ENCODE measurements at places on chromosomes 2 and 18.

DNA sequence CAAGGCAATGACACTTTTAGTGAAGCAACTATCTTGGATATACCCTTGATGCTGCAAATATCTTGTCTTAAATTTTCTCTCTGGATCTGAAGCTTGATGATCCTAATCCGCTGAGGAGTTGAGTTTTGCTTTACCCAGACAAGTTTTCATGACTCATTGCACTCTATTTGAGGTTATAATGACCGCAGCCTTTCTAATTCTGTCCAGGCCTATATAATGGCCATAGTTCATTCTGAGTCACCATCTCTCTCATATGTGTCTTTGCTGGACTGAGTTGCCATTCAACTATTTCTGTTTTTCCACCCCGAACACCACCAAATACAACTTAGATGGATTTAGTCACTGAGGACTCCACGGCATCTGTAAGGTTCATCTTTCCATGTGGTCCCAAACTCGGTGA lies 802.1 kb upstream of the FAM98A start:
- no peak for DNase-seq

DNA sequence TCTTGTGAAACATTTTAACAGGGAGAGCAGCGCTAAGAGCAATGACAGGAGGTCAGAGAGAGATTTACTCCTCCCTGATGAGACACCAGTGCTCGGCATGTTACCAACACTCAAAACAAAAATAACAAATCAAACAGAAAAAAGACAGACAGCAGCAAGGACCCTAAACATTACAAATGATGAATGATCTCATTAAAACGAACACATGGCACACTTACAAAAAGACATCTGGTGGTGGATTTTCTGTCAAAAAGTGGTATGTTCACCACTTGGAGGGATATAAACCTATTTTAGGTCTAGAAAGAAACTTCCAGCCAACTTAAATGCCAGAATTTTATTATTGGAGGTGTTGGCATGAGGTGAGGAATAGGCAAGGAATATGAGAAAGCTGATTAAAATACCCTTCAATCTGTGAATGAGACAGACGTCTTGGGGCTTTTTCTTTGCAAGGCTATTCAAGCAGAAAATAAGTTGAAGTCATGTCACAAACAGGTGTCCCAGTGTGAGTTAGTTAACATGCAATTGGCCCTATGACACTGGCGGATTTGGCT lies 112.8 kb downstream of the PRELID3A start:
- DNase-seq = no peak

DNA sequence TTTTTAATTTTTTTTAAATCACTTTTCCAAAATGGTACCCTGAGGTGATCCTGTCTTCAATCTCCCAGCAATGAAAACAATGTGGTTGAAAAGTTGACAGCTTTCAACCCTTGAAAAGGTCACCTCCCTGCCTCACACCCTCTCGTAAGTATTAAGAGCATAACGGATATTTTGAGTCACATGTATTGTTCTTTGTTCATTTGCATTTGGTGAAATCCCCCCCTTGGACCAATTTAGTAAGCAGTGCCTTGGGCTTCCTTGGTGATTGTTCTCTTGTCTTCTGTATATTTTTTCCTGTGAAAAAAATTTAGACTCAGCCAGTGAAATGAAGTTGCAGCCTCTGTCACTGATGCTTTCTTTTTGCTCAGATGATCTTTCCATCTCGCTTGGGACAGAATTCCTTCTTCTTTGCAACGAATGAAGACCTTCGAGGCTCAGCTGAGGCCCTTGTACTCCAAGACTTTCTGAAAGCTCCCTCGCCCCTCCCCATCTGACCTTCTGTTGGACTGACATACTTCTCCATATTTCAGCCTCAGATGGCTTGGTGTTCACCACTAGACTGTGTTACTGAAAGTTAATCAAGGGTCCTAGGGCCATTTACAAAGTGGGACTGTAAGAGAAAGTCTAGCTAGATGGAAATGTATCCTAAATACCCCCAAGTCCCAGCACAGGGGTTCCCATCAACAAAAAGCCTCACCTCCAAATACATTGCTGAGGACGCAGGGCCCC lies 158.4 kb downstream of the BCL2 start:
- DNase-seq = no peak

DNA sequence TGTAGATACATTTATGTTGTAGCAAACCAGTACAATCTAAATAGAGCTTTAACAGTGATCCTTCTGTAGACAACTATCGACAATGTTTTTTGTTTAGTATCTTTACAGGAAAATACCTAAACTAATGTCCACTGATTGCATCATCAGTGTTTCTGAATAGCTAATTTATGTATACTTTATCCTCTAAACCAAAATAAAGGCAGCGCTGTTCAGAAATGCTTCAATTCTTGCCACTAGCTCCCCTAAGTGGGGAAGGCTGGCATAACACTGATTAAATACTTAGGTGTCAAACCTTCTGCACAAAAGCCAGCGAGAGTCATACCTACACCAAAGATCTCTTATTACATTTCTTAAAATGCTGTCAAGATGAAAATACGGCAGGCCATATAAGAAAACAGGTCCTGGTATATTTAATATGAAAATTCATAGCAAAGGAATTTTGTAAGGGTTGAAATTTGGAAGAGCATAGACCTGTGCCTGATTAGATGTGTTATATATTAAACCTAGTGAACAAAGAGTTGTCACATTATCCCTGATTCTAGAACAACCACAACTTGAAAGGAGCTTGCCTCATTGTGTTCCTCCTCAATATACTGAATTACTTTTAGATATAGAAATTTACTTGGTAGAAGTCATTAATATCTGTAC lies 1693.4 kb upstream of the SLC39A10 start:
- DNase-seq = no peak

GRCh38 chr2:239806758-239807434 lies 218.2 kb downstream of the NDUFA10 start:
- no peak for DNase-seq

GRCh38 chr2:100137866-100138570 lies 4.4 kb downstream of the AFF3 start:
- no peak for DNase-seq

- DNase-seq = no peak
These were observed 40.5 kb upstream of the ITPRID2 start for GRCh38 chr2:181850936-181851560.

- no peak for DNase-seq
These were observed 159.1 kb upstream of the ZSWIM2 start for GRCh38 chr2:187008111-187008510.

Data from NCI-H774 (cell line).